ENCODE measurements at places on chromosomes 11 and 22.

DNA sequence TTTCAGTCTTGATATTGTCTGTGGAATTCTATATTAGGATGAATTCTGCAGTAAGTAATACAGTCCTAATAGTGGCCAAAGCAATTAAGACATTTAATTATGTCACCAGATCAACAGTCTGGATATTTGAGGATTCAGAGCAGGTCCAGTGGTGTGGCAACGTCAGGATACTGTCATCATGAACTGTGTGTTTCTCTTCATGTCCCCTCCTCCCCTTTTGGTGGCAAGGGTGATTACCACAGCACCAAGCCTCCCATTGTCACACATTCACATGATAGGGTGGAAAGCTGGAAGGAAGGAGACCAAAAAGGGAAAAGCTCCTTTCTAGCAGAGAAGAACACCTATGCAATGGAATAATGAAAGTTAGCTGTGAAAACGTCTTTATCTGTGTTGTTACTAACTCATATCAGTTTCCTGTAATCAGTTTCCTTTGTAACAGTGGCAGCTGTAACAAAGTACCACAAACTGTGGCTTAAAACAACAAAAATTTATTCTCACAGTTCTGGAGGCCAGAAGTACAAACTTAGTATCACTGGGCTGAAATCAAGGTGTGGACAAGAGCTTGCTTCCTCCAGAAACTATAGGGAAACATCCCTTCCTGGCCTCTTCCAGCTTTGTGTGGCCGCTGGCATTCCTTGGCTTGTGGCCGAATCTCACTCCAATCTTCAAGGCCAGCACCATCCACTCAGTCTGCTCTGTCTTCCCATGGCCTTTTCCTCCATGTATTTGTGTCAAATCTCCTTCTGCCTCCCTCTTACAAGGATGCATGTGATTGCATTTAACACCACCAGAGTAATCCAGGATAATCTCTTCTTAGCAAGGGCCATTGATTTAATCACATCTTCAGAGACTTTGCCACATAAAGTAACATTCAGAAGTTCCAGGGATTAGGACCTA is 6.5 kb upstream of the RBM14 start:
- H3K27ac ChIP-seq, result no peak overlapping the region
- H3K4me1 ChIP-seq, result peaks cover 16% of the 10 kb centered on the region
- H3K27me3 ChIP-seq, result no peaks in the 10 kb centered on the region
- no peak for DNase-seq

DNA sequence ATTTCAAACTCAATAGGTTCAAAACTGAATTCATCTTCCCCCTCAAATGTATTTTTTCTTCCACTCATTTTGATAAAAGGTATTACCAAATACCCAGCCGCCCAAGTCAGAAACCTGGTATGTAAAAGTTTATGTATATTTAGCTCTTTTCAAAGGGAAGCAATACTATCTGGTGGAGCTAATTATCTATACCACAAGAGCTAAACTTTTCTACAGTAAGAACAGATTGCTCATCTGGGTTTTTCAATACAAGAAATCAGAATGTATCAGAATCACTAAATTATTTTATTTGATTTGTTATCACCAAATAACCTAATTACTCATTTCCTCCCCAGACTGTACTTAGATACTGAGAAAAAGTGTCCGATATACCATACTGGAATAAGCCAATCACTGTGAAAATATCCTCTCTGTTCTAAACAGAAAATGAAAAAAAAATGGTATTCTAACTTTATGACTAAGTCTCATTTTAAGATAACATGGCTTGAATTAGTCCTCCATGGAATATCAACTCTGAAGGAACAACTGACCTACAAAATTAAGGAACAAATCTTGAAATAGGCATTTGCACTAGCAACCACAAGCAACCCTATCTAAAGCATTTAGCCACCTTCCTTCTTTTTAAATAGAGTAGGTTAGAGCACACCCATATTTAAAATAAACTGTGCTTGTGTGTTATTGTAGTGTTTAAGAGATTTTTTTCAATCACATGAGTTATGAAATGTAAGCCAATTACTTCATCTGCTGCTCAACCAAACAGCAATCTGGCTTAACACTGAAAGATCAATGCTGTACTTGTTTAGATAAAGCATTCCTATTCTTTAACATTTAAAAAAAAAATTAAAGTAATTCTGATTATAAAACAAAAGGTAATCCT is 35.0 kb downstream of the RDX start:
- H3K36me3 ChIP-seq, result peaks cover 54% of the 10 kb centered on the region
- no peaks in the 10 kb centered on the region for H3K4me1 ChIP-seq
- no peak overlapping the region for H3K4me3 ChIP-seq
- H3K27me3 ChIP-seq, result no peaks in the 10 kb centered on the region
- no peak for DNase-seq

DNA sequence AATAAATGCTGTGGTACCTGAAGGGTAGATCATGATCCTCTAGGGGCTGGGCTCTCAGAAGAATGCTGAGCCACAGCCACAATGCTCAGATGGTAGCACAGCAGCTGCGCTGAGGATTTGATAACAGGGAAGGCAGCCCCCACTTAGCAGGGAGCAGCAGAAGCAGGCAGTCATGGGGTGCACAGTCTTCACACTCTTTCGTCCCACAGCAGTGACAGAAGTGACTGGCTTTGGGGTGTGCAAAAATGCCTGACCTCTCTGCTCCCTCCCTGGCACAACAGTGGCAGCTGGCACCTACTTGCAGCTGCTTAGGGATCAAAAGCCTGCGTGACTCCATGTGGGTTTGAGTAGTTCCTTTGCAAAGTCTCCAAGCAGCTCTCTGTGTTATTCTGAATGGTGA is 1349.8 kb upstream of the RAG2 start:
- H3K4me1 ChIP-seq, result no peaks in the 10 kb centered on the region
- no peak overlapping the region for H3K4me3 ChIP-seq
- H3K27me3 ChIP-seq, result no peaks in the 10 kb centered on the region
- no peak for DNase-seq
- no peaks in the 10 kb centered on the region for H3K36me3 ChIP-seq

- no peaks in the 10 kb centered on the region for H3K36me3 ChIP-seq
- H3K27me3 ChIP-seq, result no peaks in the 10 kb centered on the region
- no peak overlapping the region for H3K4me3 ChIP-seq
- H3K27ac ChIP-seq, result no peak overlapping the region
- H3K4me1 ChIP-seq, result no peaks in the 10 kb centered on the region
- DNase-seq, result no peak
These were observed 32.5 kb upstream of the NUCB2 start for GRCh38 chr11:17244046-17244445.

Measured in left ventricle myocardium inferior (tissue), 1 donor.